AG10803 (cell line): ENCODE measurements at places on chromosomes 2 and 18.

DNA sequence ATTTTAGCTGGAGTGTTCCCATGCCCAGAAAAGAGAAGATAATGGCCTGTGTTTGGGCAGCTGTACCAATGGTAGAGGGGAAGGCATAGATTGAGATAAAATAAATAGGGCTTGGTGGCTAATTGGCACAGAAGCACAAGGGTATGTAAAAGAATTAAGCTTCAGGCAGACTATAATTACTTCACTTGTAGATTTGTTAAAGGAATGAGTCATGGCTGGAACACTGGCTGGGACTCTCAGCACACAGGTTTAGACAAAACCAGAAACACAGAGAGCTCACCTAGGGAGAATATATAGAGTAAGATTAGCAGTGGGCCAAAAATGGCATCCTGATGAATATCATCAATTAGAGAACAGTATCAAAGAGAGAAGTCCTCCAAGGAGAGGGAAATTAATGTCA lies 198.3 kb upstream of the FIGN start:
- DNase-seq: no peak

DNA sequence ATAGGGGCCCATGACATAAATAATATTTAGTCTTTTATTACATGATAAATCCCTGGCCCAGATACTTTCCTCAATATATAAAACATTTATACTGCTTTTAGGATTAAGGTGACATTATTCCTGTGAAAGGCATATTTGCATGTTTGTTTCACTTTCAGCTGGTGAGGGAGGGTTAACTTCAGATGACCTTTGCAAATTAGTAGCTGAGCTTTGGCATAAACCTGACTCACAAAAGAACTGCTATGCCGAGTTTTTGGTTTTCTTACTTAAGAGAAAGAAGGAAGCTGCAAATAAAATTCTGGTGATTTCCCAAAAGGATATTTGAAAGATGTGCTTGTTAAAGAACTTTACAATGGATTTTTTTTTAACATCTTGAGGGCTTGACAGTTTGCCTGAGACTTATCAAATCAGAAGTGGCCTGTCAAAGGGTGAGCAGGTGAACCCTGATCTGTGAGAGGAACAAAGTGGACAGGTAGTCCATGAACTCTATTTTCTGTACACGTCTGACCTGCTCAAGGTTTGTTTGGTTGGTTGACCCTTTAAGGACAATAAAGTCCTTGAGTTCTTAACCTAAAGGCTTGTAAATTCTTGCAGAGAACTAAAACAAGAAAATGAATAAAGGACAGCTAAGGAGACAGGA lies 93.5 kb downstream of the FAM124B start:
- no peak for DNase-seq

DNA sequence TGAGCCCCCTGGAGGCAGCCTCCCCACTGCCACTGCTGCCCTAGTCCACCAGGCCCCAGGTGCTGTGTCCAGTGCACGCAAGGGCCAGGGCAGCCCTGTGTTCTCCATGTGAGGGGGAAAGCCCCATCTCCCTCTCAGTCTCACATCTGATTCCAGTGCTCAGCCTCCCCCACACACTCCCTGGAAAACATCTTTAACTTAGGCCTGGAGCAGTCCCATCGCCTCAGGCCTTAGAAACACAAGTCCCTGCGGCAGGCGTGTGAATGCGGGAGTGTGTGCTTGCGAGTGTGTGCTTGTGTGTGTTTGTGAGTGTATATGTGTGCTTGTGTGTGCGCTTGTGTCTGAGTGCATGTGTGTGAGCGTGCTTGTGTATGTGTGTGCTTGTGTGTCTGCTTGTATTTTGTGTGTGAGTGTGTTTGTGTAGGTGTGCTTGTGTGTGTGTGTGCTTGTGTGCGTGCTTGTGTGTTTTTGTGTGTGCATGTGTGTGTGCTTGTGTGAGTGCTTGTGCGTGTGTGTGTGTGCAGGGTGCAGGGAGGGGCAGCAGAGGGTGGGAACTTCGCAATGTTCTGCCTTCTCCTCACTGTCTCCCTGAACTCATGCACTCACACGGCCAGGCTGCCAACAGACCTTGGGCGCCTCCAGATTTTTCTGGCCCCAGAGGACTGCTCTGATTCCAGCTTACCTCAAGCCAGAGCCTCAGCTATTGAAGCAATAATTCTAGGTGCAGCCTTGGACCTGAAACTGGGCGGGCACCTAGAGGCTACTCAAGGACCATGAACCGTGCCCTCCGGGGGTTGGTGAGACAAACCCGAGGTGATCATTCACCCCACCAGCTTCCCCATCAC lies 139.6 kb downstream of the CABLES1 start:
- DNase-seq: no peak

GRCh38 chr18:9469685-9470084 lies 5.6 kb upstream of the RALBP1 start:
- no peak for DNase-seq
